Femur (tissue), 1 donor: ENCODE measurements at places on chromosomes 6 and 20.

GRCh38 chr20:57244221-57244585 lies 22.2 kb downstream of the BMP7 start:
- no peak for DNase-seq

DNA sequence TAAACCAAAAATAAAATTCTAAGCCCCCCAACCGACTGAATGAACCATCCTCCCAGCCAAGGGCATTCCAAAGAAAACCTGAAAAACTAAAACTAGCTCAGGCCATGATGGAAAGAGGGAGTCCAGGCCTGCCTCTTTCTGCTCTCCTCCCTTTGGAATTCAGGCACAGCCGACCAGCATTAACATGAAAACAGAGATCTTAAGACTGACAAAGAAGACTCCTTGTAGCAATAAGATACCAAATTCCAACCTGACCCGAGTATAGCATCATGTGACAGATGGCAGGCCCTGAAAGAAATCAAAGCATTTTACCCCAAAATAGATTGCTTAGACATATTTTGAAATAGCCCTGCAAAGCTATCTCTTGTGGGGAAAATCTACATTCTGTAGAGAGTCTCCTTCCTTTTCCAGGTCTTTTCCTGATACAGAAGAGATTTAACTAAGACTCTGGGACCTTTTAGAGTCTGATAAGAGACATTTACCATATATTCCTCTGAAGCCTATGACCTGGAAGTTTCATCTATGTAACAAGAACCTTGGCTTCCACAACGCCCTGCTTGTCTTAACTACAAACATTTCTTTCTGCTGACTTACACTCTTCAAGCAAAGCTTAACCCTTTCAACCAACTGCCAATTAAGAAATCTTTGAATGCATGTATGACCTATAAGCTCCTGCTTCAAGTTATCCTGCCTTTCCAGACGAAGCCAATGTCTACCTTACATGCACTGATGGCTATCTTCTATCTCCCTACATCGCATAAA lies 22.2 kb upstream of the TXLNB start:
- DNase-seq = no peak

GRCh38 chr6:163345931-163346330 lies 68.6 kb upstream of the QKI start:
- DNase-seq = no peak

- no peak for DNase-seq
Observed at GRCh38 chr20:38827770-38828281, 22.3 kb downstream of the PPP1R16B start.

DNA sequence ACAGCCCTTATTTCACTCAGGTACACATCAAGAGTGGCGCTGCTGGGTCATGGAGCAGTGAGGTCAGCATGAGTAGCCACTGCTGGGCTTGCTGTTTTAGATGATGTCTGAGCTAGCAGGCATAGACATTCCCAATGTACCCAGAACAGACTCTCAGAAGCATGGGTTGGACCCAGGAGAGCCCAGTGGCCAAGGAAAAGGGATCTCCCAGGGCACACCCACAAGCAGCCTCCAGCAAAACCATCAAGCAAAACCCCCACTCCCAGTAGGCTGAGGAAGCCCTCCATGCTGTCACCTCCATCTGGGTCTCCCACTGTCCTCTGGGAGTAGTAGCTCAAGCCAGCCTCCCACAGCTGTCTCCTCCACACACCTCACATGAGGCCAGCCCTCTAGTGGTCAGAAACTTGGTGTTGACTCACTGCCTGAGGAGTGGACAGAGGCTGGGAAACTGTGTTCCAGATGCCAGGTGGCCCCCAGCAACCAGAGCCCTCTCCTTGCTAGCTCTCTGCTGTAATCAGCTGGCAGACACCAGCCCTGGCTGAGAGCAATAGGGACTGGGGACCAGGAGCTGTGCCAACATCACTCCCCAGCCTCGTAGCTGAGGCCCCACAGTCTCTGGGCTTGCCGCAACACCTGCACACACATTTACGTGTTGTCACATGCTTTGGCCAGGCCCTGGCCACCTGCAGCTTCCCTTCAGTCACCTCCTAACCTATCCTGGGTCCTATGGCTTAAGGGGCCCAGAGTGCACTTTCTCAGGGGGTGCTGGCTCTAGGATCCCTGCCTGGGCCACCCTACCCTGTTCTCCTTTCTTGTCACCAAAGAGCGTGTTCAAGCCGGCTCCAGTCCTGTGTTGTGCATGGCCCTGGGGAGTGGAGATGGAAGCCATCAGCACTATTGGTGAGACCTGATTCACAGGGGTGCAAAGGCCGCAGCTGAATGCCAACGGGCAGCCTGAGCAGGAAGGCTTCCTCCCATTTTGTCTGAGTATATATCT lies 1.9 kb upstream of the AP5S1 start:
- DNase-seq = peak; percentile 75

GRCh38 chr20:43102394-43102793 lies 87.3 kb downstream of the PTPRT start:
- DNase-seq = no peak

DNA sequence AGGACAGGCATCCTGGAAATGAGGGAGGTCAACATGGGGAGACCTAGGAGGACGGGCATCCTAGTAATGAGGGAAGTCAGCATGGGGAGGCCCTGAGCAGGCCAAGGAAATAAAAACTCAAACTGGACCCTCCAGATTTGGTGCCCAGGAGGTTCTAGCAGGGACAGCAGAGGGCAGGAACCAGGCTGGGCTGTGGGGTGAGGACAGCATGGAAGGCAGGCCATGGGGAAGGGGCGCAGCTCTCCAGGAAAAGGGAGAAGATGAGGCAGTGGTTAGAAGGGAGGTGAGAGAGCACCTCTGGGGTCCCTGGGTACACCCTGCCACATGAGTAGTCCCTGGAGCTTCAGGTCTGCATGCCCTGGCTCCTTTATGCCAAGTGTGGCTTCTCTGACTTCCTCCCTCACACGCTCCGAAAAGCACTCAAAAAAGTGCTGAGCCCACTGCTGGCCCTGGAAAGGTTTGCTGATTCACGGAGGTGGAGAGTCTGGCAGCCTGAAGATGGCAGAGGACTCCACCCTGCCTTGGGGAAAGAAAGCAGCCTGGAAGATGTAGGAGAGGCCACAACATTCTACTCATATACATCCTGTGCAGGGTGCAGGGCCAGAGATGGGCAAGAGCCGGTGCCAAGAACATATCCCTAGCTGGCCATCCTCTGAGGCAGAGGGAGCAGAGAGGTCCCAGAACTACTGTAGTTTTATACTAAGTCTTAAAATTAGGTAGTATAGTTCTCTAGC lies 154.9 kb downstream of the MRPL14 start:
- peak; percentile 55 for DNase-seq
